ENCODE measurements at places on chromosomes 12 and 14. TPM values are rescaled to one million over a fixed set of nuclear protein-coding genes. Genes with fewer than 3 reads are reported as not detected.

Gene PTPRB
- 1.1 TPM for total RNA-seq

Gene PEBP1
- total RNA-seq = 458 TPM

DNA sequence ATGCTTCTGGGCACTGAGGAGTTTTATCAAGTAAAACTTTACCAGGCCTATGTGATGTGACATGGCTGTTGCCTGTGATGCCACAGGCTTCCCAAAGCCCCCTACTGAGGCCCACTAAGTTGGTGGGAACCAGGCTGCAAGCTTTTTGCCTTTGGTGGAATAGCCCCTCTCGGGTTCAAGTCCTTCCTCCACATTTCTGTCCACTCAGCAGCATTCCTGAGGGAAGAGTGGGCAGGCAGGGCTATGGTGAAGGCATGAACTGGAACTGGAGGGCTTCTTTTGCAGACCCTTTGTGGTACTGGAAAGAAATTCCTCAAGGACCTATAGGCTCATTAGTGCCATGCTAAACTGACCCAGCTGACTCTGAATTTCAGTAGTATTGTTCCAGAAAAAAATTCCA, 48.5 kb downstream of the WDR20 start:
- DNase-seq = no peak

DNA sequence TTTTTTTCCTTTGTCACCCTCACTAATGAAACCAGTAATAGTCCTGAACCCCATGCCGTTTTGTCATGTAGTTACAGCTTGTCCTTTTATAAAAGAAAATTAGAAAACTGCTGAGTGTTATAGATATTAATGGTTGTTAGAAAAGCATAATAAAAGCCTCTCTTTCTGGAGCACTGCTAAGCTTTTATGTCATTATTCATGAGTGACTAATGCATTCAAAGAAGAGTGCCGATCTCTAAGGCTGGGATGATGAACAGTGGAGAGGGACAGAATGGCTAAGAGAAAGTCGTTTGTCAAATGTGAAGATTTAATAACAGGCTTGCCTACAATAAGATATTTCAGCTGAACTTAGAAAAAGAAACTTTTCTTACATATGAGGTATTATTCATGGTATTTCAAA, 121.6 kb downstream of the MGAT4C start:
- no peak for DNase-seq

GRCh38 chr12:74790931-74791330, 253.3 kb downstream of the ATXN7L3B start:
- no peak for DNase-seq

- no peak for DNase-seq
Observed at GRCh38 chr14:81348061-81348460, 52.1 kb downstream of the STON2 start.

- DNase-seq = no peak
Observed at GRCh38 chr14:31038521-31039166, 12.5 kb upstream of the STRN3 start.

All from H1 (cell line).